Left colon (tissue), 2 donors: ENCODE measurements at places on chromosomes 5 and 9. TPM values are rescaled to one million over a fixed set of nuclear protein-coding genes. Genes with fewer than 3 reads are reported as not detected.

Gene FAM219A
- total RNA-seq, result 6.8 TPM

GRCh38 chr9:122788831-122789230, at the start of gene OR5C1:
TSS of gene OR5C1 (plus strand) at chr9:122788933. CDS start at chr9:122788933, 0 bp downstream.
- DNase-seq, result no peak

DNA sequence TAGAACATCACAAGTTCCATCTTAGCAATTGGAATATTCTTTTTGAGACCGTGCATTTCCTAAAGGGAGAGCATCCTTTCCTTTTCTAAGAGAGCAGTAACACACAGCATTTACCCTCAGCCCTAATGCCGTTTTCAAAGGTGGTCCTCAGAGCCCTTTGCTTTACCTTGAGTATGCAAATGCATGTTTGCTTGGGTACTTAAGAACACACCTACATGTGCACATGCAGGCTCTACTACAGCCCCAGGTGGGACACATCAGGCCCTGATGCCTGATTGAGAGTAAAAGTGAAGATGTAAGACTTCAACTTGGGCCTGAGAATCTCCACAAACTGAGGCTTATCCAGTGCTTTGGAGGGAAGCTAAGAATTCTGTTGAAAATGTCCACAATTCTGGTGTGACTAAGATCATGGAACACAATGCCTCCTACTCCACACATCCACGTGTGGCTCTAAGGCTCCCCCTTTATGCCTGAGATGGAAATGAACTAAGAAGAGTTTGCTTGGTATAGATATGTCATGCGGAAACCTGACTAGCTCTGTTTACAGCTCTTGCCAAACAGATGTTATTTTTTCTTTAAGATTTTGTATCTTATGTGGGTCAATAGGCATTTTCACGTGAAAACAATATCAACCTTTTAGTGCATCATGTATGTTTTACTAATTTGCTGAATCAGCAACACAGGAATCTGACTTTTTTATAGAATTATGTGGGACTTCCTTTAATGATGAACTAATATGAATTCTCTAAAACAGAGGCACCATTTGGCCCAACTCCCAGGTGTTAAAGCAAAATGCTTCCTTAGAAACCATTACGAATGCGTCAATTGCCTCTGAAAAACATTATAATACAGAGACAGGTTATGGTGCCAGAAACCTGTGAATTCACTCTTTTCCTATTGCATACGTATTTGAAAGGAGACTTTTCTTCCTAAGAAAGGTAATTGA, 48.9 kb upstream of the SLC2A8 start:
- DNase-seq, result no peak

- no peak for DNase-seq
These were observed 93.7 kb upstream of the DAB2 start for GRCh38 chr5:39518516-39518915.

Gene LRRC19
- 98.5 TPM for total RNA-seq

Gene ARL14EPL
- not detected for total RNA-seq

DNA sequence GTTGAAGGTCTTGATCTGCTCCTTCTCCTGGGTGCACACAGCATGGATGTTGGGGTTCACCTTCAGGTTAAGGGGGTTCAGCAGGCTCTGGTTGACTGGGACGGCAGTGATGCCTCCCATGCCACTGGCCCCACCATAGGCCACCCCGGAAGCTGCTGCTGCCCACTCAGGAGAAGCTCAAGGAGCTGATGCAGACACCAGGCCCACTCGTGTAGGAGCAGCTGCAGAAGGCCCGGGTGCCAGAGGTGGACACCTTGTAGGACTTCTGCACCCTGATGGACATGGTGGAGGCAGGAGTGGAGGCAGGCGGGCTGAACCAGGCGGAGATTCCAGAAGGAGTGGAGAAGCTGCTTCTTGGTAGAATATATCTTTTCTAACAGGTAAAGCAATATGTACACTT, 171.2 kb downstream of the PPP2R2B start:
- DNase-seq, result no peak

Gene SMIM32
- 17.7 TPM for total RNA-seq

- DNase-seq, result peak; percentile 38
These were observed 105.4 kb upstream of the FER start for GRCh38 chr5:108642170-108642906.

DNA sequence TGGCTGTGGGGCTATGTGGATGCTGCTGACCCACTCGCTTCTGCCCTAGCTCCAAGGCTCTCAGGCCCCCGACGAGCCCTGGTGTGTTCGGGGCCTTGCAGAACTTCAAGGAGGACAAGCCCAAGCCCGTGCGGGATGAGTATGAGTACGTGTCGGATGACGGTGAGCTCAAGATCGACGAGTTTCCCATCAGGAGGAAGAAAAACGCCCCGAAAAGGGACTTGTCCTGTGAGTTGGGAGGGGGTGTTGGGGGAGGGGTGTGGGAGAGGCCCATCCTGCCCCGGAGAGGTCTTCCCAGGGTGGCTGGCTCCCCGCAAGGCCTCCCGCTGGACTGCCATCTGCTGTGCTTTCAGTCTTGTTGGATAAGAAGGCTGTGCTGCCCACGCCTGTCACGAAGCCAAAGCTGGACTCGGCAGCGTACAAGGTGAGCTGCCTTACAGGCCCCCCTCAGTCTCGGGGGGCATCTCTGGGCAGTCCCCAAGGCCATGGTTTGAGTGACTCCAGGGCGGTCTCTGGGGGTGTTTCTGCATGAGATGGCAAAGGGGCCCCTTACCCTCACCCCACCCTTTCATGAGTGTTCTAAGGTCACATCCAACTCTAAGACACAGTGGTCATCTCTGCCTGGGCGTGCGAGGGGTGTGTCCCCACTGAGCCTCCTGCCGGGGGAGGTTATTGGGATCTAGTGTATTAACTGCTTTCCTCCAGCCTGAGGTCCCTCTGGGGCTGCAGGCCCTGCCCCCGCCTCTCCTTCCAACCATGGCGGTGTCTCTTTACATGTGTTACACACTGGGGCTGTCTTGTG, 89.5 kb downstream of the PHF2 start:
- DNase-seq, result peak; percentile 12

DNA sequence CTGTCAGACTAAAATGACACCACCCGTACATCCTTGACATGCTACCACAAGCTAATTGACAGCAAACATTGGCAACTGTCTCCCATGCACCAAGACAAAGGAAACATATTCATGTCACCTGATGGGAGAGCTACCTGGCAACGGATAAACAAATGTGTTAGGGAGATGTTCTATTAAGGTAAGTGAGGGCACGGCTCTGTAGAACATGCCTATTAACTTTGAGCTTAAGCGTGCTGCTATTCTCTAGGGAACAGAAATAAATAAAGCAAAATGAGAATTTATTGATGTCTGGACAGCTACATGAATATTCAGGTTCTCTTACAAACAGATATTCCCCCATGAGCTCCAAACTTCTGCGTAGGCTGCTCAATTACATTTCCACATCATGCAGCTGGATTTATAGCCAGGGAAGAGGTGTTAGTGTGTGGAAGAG, 361.4 kb upstream of the RFX3 start:
- DNase-seq, result no peak

Gene FAM169A
- 3.9 TPM for total RNA-seq

DNA sequence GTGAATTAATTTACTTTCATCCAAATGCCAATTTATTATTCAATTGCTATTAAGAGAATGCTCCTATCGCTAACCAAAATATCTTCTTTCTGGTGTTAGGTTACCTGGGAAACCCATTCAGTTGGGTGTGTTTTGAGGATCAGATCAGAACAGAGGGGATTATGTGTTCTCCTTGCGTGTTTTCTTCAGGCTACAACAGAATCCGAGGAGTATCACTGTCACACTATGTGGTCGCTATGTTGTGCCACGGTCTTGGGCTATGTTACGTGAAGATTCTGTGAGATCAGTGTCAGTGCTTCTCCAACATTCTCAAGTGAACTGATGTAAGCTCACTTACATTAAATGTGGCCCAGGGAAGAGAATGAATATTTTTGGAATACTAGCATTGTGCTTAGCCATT, 39.0 kb downstream of the ADCY2 start:
- DNase-seq, result no peak

GRCh38 chr5:65970481-65971367, 44.3 kb downstream of the ERBIN start:
- no peak for DNase-seq

GRCh38 chr5:53712327-53712726, 151.9 kb downstream of the NDUFS4 start:
- DNase-seq, result no peak
